Activated CD4-positive, alpha-beta T cell treated with anti-CD3 and anti-CD28 coated beads for 36 hours (primary cell): ENCODE measurements at places on chromosomes 5 and 9. TPM values are rescaled to one million over a fixed set of nuclear protein-coding genes. Genes with fewer than 3 reads are reported as not detected.

DNA sequence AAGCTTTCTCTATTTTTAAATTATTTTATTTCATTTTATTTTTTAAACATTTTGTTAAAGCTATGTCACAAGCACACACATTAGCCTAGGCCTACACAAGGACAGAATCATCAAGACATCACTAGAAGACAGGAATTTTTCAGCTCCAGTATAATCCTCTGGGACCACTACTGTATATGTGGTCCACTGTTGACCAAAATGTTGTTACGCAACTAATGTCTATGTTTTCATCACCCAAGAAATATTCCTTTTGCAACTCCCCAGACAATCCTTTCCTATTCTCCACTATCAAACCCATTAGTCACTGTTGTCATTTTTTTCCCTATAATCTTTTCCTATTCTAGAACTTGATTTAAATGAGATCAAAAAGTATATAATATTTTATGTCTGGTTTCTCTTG lies 2371.7 kb upstream of the C9orf72 start:
- DNase-seq, result no peak

- no peak for DNase-seq
These were observed 149.9 kb upstream of the FBN2 start for GRCh38 chr5:128687930-128688329.

DNA sequence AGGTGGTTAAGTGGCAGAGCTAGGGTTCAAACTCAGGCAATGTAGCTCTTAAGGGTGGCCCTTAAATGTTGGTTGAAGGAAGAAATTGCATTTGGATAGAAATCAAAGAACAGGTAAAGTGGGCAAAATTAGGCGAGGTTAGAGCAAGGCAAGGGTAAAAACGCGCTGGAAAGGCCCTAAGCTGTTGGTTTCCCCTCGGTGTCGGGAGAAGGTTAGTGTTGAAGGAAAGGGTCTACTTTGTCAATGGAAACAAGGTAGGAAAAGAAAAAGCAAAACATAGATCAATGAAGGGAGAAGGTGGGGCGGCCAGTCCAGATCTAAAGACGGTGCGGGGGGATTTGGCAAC lies 431 bp downstream of the FASTKD3 start:
- DNase-seq, result peak; percentile 9

The KLHL3 gene
- total RNA-seq, result 6.8 TPM

The TRAF2 gene
- 46.2 TPM for total RNA-seq

GRCh38 chr5:180367300-180367699 lies 14.2 kb upstream of the GFPT2 start:
- DNase-seq, result no peak
